MM.1S (cell line): ENCODE measurements at places on chromosomes 1 and 21.

- DNase-seq: no peak
- H3K4me3 ChIP-seq: no peak overlapping the region
- H3K27ac ChIP-seq: no peak overlapping the region
- no peaks in the 10 kb centered on the region for H3K27me3 ChIP-seq
- no peaks in the 10 kb centered on the region for H3K36me3 ChIP-seq
Measured at GRCh38 chr1:215418876-215419447, 148.1 kb upstream of the KCTD3 start.

DNA sequence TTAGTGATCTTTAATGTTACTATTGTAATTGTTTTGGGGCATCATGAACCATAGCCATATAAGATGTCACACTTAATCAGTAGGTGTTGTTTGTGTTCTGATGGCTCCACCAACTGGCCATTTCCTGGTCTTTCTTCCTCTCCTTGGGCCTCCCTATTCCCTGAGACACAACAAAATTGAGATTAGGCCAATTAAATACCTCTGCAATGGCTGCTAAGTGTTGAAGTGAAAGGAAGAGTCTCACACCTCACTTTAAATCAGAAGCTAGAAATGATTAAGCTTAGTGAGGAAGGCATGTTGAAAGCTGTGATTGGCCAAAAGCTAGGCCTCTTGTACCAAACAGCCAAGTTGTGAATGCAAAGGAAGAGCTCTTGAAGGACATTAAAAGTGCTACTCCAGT lies 30.7 kb downstream of the PPP2R5A start:
- DNase-seq: peak; percentile 22
- no peaks in the 10 kb centered on the region for H3K27me3 ChIP-seq
- H3K27ac ChIP-seq: no peak overlapping the region
- H3K4me3 ChIP-seq: no peak overlapping the region
- no peaks in the 10 kb centered on the region for H3K36me3 ChIP-seq
- H3K4me1 ChIP-seq: no peaks in the 10 kb centered on the region

- H3K36me3 ChIP-seq: no peaks in the 10 kb centered on the region
- DNase-seq: no peak
- H3K27me3 ChIP-seq: no peaks in the 10 kb centered on the region
- H3K4me1 ChIP-seq: no peaks in the 10 kb centered on the region
- no peak overlapping the region for H3K27ac ChIP-seq
- no peak overlapping the region for H3K4me3 ChIP-seq
Measured at GRCh38 chr1:231187571-231187970, 25.7 kb downstream of the TRIM67 start.

- no peaks in the 10 kb centered on the region for H3K27me3 ChIP-seq
- H3K4me1 ChIP-seq: peaks cover 9% of the 10 kb centered on the region
- H3K4me3 ChIP-seq: no peak overlapping the region
- no peak overlapping the region for H3K27ac ChIP-seq
- no peaks in the 10 kb centered on the region for H3K36me3 ChIP-seq
- no peak for DNase-seq
Measured at GRCh38 chr1:151619489-151620093, 7.7 kb downstream of the SNX27 start.

GRCh38 chr1:43703836-43704235 lies 3.5 kb upstream of the ST3GAL3 start:
- H3K4me1 ChIP-seq: peaks cover 18% of the 10 kb centered on the region
- DNase-seq: no peak
- no peaks in the 10 kb centered on the region for H3K27me3 ChIP-seq
- H3K4me3 ChIP-seq: no peak overlapping the region
- H3K36me3 ChIP-seq: no peaks in the 10 kb centered on the region

DNA sequence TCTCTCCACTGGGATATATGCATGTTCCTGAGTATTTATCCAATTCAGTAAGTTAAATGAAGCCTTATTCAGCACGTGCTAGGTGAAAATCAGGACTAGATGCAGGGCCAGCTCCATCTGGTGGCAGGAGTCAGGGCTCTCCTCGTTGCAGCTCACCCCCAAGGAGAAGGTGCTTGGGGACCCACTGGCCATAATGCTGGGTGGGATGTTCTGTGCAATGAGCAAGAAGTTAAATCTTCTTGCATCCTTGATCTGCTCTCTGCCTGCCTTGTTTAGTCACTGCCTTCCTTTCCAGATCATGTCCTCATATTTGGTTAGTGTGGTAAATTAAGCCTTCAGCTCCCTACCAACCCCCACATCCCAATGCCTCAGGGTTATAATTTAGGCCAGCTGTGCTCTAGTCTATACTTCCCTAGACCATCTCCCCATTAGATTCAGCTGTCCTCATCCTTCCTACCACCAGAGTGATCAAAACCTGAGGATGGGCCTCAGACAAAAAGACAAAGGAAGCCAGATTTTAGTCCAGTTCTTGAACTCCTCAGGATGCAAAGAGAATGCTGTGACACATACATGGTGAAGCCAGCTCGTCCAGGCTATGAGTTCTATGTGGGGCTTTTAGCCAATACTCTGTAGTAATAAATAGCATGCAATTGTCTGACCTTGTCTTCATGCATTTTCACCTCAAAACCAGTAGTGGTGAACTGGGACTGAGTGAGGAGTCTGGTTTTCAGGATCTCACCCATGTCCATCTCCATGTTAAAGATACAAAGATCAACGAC lies 55.9 kb downstream of the SEC16B start:
- H3K27ac ChIP-seq: no peak overlapping the region
- H3K27me3 ChIP-seq: no peaks in the 10 kb centered on the region
- H3K4me1 ChIP-seq: no peaks in the 10 kb centered on the region
- peak; percentile 44 for DNase-seq
- H3K4me3 ChIP-seq: no peak overlapping the region

DNA sequence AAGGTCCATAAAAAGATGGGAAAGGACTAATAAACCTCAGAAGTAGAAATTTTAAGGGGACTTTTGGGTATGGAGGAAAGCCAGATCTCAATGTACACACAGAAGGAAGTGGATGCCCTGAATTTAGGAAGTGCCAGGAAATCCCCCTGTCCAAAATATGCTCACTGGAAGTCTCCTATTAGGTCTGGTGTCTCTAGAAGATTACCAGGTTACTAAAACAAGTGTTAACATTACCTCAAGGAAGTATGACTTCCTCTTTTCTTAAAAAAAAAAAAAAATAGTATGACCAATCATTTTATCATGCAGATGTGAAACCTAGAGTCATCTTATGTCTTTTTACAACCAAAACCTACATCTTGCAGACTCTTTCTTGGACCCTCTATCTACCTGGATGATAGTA lies 30.7 kb downstream of the CD58 start:
- H3K4me3 ChIP-seq: no peak overlapping the region
- peak; percentile 15 for DNase-seq
- peaks cover 50% of the 10 kb centered on the region for H3K4me1 ChIP-seq
- peak overlapping the region; percentile 51; the same call in 1 of the 2 replicates for H3K27ac ChIP-seq
